ENCODE measurements at places on chromosomes 6 and 20.

- DNase-seq: no peak
Observed at GRCh38 chr20:38219006-38219950, 41.3 kb downstream of the KIAA1755 start.

- DNase-seq: no peak
Observed at GRCh38 chr20:34951252-34951651, 4.4 kb downstream of the GSS start.

GRCh38 chr20:53264604-53265003, 292.4 kb downstream of the TSHZ2 start:
- no peak for DNase-seq

DNA sequence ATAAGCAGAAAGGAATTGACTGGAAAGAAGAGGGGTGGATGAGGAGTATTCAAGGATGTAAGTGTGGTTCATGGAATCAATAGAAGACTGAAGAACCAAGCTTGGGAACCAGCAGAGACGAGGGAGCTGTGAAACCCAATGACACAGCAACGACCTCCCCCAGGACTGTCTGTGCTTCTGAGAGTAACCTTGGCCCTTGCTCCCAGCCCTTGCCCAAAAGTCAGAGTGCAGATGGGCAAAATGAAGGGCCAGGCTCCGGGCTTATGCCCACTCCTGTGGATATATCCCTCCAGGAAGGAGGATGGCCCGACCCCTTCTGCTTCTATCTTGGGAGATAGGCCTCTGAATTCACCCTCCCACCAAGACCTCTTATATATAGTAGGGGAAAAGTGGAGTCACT, 24.9 kb downstream of the FAM50B start:
- DNase-seq: no peak

GRCh38 chr20:34512266-34512954, 3.8 kb upstream of the DYNLRB1 start:
- no peak for DNase-seq

- no peak for DNase-seq
Observed at GRCh38 chr6:38755874-38756273, 40.8 kb downstream of the DNAH8 start.

DNA sequence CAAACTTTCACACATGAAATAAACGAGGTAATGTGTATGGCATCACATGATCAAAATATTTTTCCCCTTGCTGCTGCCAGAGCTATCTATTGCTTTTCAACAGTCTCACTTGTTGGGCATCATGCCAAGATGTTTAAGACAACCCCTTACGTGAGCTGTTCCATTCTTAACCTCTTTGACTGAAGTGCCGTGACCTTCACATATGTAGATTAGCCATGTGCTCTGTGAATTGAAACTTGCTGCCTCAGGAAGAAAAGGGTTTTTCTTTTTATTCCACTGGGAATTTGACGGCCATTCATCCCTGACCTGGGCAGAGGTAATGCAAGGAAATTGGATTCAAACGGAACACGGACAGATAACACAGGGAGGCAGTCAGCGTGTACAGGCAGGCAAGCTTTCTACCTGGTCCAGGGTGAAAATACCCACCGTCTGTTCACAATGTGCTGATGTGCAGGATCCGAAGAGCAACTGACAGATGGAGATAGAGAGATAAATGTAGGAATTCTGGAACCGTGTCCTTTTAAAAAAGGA, 14.2 kb downstream of the ARID1B start:
- no peak for DNase-seq

- no peak for DNase-seq
Observed at GRCh38 chr20:840858-841567, 7.5 kb downstream of the FAM110A start.

- no peak for DNase-seq
Observed at GRCh38 chr6:35603326-35604202, 85.2 kb downstream of the FKBP5 start.

- no peak for DNase-seq
Observed at GRCh38 chr6:82259389-82259788, 11.8 kb upstream of the IBTK start.

- no peak for DNase-seq
Observed at GRCh38 chr6:97712751-97713150, 429.7 kb upstream of the MMS22L start.

DNA sequence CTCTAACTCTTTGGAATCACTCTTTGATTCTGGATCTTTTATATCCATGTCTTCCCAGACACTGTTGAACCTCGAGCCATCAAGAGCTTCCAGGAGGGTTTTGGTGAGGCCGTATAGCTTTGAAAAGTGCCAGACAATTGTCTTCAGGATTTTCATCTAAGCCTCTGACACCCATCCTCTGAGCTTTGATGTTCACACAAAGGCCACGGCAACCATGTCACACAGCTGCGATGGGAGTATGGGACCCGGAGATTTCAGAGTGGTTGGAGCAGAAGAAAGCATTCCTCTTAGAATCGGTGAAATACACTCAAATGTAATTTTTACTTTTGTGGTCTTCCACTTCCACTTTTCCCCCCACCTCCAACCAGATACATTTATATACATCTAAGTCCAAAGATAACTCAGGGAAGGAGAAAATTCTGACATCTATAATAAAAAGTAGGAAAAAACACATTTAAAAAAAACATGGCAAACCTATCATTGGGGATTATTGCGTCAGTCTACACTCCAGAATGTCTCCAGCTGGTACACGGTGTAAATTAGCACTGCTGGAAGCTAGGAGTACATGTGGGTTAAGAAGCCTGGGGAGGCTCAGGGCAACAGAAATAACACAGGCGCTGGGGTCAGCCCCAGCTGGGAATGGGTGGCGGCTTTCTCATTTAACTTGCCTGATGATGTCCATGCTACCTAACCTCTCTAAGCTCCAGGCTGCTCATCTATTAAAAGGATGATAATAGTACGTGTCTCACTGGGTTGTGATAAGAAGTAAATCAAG, 92.7 kb downstream of the LY86 start:
- DNase-seq: no peak

DNA sequence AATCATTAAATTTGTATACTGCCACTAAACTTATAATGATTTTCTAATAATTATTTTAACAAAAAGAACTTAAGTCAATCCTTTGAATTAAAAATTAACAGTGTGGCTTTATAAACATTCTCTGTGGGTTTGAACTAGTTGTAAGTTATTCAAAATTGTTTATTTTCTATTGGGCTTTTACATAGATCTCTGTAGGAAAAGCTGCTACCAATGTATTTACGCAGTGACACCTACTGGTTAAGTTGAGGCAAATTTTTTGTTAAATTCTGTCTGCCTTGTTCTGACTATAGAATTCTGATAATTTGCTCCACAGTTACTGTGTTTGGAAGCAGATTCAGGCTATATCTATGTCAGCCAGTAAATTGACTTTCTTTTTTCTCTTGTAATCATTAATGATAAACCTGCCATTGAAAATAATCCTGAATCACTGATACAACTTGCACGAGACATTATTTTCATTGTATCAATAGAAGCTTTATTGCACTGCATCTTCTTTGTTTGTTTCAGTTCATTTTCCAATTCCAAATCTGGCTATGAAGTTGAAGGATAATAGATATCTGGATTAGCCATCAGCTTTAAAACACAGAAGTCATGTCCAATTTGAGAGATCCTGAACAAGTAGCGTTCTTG, 66.0 kb upstream of the UTRN start:
- no peak for DNase-seq

GRCh38 chr6:87755708-87756671, 54.0 kb upstream of the AKIRIN2 start:
- no peak for DNase-seq

GRCh38 chr6:20919677-20920385, 385.6 kb downstream of the CDKAL1 start:
- no peak for DNase-seq

GRCh38 chr20:60052322-60052721, 94.1 kb downstream of the CDH26 start:
- DNase-seq: no peak

DNA sequence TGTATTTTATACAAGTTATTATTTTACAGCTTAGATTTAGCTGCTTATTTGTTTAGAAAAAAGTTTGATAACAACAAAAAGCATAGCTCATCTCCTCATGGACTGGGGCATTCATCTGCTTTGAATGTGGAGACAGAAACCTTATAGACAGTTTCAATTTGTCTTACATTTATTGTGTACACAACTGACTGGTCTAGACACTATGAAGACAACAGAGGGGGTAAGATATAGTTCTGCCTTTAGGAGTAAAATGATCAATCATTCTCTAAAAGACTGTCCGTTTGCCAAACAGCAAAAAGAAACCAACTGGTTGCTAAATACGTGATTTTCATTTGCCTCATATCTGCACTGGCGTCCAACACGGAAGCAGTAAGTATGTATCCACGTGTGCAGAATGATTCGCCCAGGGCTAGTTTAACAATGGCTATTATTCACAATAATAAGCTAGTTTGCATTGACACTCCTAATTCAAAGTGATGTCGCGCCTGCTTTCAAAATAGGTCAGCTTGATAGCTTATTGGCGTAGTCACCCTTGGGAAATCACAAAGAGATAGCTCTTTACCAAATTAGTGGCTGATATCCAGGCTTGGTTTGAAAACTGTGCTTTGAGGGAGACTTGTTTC, 153.6 kb downstream of the BMP2 start:
- no peak for DNase-seq
